ENCODE measurements at places on chromosomes 5 and 9.

- DNase-seq = no peak
Observed at GRCh38 chr9:6000955-6001354, 14.5 kb downstream of the RANBP6 start.

DNA sequence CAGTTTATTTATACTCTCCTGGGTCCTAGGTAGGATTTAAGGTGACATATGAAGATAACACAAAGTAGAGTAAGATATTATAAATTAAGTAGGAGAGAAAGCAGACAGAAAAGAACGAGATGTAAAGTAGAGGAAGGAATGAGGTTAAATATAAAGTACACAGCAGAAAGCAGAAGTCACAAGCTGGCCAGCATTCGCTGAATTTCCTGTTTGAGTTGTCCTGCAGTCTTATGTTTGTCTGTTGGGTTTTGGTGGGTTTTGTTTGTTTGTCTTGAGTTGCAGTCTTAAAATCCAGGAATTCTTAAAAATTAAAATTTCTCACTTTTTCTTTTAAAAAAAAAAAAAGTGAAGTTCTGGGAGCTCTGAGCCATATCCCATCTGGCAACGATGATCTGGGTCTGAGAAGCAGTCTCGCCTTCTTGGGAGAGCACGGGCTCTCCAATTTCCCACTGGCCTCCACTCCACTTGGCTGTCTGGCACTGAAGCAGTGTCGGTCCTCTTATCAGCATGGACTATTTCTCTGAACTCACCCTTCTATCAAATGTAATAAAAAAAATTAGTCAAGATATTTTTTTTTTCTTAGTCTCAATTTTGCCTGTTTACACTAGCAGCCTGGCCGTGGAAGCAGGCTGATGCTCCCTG is 2.0 kb downstream of the S100Z start:
- DNase-seq = no peak

- DNase-seq = no peak
Observed at GRCh38 chr9:82124090-82124489, 135.5 kb downstream of the SPATA31D1 start.

GRCh38 chr5:91142819-91143218 is 240.3 kb downstream of the ARRDC3 start:
- no peak for DNase-seq

Data from NT2/D1 (cell line).